ENCODE measurements at places on chromosomes 2 and 18.

DNA sequence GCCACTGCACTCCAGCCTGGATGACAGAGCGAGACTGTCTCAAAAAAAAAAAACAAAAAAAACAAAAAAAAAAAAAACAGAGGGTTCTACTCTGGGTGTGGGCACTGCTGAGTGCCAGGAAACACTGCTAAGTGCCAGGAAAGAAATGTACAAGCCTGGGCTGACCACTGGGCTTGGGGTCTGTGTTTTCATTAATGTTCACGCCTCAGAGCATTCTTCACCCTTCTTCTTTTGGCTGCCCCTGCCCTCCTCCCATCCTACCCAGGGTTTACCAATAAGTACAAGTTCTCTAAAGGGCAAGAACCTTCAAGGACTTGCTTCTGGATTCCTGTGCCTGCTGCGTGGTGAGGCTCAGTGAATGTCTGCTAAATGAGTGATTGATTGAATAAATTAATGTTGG is 49.3 kb upstream of the LRPPRC start:
- DNase-seq, result no peak

DNA sequence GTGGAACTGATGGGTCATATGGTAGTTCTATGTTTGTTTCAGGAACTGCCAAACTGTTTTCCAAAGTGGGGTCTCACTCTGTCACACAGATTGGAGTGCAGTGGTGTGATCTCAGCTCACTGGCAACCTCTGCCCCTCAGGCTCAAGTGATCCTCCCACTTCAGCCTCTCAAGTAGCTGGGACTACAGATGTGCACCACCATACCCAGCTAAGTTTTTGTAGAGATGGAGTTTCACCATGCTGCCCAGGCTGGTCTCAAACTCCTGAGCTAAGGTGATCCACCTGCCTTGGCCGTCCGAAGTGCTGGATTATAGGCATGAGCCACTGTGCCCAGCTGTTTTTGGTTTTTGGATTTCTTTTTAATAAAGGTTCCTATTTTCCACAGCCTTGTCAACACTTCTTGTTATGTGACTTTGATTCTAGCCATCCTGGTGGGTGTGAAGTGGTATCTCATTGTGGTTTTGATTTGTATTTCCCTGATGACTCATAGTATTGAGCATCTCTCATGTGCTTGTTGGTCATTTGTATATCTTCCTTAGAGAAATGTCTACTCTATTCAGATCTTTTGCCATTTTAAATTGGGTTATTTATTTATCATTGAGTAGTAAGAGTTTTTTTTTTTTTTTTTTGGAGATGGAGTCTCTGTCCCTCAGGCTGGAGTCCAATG is 22.8 kb downstream of the NPC1 start:
- no peak for DNase-seq

- DNase-seq, result no peak
Observed at GRCh38 chr18:29855637-29856036, 1186.9 kb downstream of the DSC3 start.

- no peak for DNase-seq
Observed at GRCh38 chr2:37615804-37616676, 55.4 kb downstream of the CDC42EP3 start.

DNA sequence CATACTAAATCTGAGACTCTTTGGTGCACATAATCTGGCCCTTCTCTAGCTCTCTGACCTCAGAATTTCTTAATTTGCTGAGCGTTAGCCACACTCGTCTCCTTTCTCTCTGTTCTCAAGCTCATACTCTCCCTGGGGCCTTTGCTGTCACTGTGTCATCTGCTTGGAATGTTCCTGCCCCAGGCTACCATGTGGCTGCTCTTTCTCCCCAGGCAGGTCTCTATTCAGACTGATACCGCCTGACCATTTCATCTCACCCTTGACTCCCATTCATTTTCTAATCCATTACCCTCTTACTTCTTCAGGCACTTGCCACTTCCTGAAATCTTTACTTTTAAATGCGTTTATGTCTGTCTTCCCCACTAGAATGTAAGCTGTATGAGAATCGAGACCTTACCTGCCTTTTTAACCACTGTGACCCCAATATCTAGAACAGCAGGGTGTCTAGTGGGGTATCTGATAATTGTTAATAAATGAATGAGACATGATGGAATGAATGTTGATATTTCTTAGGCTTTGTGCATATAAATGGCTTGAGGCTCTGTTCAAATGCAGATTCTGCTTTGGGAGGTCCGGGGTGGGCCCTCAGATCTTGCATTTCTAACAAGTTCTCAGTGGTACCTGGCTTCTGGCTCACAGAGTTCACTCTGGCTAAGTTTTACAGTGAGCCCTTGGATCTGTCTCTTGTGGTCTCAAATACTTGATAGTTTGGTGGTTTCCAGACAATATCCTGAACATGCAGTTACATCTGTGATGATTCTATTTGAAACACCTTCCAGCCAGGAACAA is 89.9 kb upstream of the EPC2 start:
- no peak for DNase-seq

- DNase-seq, result no peak
Observed at GRCh38 chr2:61379521-61379920, 91.4 kb downstream of the USP34 start.

- DNase-seq, result no peak
Observed at GRCh38 chr2:66426244-66427111, 8.4 kb upstream of the MEIS1 start.

Measured in GM04504 (cell line).